ENCODE measurements at places on chromosomes 5 and 9. TPM values are rescaled to one million over a fixed set of nuclear protein-coding genes. Genes with fewer than 3 reads are reported as not detected.
A peak's percentile ranks its signal among the peaks of the same experiment; 100 is the strongest.

Gene AP3B1
- 25.4 TPM for total RNA-seq

Gene SLC6A3
- not detected for total RNA-seq

Gene KIF12
- total RNA-seq, result not detected

DNA sequence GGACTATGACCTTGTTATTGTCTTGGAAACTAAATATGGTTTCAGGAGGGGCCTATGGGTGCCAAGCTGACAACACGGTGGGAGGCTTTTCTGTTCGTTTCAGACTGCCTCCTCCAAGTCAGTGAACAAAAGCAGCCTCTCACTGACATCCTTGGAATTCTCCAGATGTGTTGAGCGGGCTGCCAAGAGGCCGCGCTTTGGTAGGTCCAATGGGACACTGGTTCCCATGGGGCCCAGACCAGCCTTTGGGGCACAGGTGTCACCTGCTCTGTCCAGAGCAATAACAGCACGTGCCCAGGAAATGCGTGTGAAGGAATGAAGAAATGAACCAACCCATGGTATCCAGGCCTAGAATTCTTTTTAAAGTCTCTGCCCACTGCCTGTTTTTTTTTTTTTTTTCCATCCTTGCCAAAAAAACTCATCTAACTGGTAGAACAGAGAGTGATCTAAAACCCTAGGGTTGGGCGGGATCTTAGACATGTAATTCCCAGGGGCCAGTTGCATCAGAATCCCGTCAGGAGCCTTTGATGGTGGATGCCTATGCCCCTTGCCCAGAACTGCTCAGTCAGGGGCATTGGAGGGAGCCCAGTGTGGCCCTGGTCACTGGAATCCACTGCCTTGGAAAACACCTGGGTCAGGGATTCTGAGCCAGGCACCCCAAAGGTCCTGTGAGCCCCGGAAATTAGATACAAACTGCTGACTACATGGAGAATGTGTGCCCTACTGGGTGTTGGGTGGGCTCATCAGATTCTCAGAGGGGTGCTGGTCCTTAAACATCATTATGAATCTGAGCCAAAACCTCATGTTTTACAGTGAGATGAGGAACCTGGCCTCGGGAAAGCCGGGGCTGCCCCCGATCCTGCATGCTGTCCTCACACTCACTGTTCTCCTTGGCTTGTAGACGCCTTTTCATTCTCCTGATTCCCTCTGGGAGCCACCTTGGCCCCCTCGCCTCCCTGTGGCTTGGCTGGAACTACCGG is 60.1 kb downstream of the GTF3C4 start:
- DNase-seq, result peak; percentile 22

DNA sequence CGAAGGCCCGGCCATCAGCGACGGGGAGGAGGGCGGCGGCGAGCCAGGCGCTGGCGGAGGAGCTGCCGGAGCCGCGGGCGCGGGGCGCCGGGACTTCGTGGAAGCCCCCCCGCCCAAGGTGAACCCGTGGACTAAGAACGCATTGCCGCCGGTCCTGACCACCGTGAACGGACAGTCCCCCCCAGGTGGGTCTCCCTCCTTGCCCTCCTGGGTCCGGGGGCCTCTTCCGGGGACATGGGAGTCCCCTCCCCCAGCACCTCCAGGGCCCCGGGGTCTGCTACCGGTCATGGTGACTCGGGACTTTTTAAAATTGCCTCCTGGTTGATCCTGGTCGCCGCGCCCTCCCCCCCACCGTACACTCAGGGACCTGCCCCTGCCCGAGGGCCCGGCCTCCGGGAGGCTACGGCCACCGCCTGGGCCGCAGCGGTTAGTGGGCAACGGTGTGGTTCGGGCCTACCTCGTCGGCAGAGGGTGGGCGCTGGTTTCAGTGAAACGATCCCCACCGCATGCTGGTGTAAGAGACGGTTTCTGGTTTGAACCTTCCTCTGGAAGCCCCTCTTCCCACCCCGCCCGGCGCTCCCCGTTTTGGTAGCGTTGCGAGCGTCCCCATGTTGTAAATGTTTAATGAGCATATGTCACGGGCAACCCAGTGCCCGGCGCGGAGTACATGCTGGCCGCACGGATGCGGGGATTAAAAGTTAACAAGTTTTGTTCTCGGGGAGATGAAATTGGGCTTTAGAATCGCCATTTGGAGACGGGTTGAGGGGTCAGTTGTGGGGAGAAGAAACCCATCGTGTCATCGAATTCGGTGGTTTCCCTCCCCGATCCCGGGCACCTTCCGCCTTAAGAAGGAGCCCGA is 1.1 kb downstream of the LARP1 start:
- DNase-seq, result peak; percentile 53

- no peak for DNase-seq
These were observed 133.9 kb downstream of the GRIA1 start for GRCh38 chr5:153624451-153624765.

Data from gastrocnemius medialis (tissue), 4 donors.